SK-MEL-5 (cell line): ENCODE measurements at places on chromosomes 13 and 19. TPM values are rescaled to one million over a fixed set of nuclear protein-coding genes. Genes with fewer than 3 reads are reported as not detected.

DNA sequence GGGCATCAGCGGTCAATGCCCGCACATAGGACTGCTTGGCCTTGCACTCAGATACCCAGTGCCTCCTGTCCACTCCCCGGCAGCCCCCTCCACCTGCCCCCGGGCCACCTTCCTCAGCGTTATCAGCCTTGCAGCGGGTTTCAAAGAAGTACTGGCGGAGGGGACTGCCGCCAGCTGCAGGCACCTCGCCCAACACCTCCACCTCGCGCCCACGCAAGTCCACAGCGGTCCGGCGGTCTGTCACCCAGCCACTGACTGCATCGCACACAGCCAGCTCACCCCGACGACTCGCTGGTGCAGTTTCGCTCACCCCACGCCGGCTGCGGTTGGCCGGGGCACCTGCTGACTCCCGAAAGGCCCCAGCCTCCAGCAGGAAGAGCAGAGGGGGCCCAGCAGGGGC lies 3.2 kb downstream of the NTF4 start:
- DNase-seq = no peak

GRCh38 chr13:51435002-51435578 lies 17.7 kb downstream of the INTS6 start:
- peak; percentile 47 for DNase-seq

GRCh38 chr13:24502533-24503378 lies 9.8 kb downstream of the PARP4 start:
- DNase-seq = no peak

GRCh38 chr19:8023371-8023770 lies 17.9 kb upstream of the ELAVL1 start:
- DNase-seq = no peak

GRCh38 chr19:38173291-38174041 lies 50.6 kb downstream of the DPF1 start:
- DNase-seq = no peak

EFNA2 gene
- 0.37 and 1.5 TPM in 2 replicates for total RNA-seq

DNA sequence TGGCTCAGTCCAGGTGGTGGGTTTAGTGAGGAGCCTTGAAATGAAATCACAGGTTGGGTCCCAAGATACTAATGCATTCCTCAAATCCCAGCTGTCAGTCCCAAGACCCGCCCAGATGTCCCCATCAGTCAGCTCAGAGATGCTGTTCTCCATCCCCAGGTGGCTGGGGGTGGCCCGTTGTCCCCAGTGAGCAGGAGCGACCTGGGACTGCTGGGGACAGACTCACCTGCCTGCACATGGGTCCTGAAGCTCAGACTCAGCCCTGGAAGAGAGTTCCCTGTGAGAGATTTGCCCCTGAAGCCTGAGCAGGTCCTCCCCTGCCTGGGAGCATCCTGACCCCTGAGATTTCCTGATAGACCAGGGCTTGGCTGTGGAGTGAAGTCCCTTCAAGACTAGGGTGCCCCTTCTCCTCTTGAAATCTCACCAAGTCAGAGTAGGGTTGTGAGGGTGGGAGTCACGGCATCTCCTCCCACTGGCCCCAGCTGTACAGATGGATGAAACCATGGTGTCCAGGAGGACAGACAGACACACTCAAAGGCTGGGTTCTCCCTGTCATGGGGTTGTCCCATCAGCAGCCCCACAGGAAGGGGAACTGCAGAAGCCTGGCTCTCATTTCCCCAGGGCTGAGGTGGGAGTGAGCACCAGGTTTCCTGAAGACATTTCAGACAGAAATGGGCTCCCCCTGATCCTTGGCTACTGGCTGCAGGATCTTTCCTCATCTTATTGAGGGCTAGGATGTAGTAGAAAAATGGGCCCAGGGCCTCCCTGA lies 14.4 kb downstream of the LILRA5 start:
- DNase-seq = no peak

- DNase-seq = peak; percentile 26
These were observed 964 bp downstream of the PAK4 start for GRCh38 chr19:39126312-39127187.

NR1H2 gene
- 82.1 and 82.4 TPM in 2 replicates for total RNA-seq

GRCh38 chr19:21022996-21023395 lies 2.5 kb downstream of the ZNF430 start:
- no peak for DNase-seq

ZNF681 gene
- total RNA-seq = 1.6 and 2.7 TPM in 2 replicates

DNA sequence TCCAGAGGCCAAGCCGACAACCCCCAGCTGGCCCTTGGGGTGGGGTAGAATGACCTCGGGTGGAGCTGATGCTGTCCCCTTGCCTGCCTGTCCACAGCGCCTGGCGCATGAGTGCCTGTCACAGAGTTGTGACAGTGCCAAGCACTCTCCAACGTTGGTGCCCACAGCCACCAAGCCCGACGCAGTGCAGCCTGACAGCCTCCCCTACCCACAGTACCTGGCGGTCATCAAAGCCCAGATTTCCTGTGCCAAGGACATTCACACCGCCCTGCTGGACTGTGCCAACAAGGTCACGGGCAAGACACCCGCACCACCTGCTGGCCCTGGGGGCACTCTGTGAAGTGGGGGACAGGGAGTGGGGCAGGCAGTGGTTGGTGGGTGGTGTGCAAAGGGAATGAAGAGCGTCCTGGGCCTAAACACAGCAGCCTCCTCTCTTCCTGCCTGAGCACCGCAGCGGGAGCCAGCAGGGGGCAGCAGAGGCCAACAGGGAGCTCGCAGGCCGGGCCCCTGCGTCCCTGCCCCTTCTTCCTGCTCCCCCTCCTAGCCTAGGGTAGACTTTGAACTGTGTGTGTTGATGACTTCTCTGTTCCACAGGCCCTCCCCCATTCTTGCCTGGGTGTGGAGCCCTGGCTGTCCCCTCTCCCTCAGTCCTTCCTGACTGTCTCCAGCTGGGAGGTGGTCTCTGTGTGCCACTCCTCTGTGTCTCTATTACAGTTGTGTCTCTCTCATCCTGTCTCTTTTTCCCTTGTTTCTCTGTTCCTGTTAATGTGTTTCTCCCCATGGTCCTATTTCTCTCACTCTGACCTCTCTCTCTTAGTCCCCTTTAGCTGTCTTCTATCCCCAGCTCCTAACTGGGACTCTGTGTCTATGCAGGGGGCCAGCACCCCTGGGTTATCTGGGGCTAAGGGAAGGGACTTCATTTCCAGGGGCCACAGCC lies 6.5 kb downstream of the MED29 start:
- DNase-seq = peak; percentile 81

DNA sequence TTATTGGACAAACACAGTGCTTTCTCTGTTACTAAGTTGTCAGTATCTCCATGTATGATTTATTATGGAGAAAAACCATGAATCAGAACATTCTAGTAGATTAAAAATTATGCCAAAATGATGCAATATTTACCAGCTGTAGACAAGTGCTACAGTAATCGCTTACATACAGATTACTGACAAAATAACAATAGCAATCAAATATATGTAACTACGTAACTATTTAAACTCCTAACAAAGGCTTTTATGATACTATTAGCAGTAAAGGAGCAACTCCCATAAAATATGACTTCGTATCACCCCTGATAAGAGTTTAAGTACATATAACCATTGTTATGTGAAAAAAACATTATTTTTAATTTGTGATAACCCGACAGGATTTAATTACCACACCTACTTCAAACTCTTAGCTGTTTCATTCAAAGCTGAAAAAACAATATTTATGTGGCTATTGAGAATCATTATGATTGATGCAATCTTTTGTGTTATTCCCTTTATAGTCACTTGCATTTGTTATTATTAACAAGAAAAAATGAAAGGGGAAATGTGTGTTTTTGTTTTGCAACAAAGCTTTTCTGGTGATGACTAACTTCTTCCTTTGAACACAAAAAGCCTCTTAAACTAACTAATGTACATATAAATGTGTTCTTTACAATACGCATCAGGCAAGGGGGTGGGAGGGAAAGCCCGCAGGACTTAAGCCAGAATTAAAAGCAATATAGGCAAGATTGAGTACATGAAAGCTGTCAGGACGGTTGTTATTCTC lies 147.4 kb downstream of the ABCC4 start:
- no peak for DNase-seq

GRCh38 chr19:28868836-28869235 lies 344.1 kb downstream of the UQCRFS1 start:
- DNase-seq = no peak

DNA sequence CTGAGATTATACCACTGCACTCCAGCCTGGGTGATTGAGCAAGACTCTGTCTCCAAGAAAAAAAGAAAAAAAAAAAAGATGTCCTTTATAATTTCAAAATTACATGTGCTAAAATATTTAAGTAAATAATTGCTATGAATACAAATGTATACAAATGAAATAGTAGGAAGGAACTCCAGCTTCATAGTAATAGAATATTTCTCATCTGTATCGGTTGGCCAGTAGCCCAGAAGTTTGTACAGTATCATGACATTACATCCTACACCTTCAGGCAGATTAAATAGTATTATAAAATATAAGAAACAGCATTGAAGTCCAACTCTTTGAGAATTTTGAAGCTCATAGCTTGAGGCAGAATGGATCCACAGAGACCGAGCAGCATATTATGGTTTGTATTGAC lies 36.5 kb upstream of the CLDN10 start:
- no peak for DNase-seq

DNA sequence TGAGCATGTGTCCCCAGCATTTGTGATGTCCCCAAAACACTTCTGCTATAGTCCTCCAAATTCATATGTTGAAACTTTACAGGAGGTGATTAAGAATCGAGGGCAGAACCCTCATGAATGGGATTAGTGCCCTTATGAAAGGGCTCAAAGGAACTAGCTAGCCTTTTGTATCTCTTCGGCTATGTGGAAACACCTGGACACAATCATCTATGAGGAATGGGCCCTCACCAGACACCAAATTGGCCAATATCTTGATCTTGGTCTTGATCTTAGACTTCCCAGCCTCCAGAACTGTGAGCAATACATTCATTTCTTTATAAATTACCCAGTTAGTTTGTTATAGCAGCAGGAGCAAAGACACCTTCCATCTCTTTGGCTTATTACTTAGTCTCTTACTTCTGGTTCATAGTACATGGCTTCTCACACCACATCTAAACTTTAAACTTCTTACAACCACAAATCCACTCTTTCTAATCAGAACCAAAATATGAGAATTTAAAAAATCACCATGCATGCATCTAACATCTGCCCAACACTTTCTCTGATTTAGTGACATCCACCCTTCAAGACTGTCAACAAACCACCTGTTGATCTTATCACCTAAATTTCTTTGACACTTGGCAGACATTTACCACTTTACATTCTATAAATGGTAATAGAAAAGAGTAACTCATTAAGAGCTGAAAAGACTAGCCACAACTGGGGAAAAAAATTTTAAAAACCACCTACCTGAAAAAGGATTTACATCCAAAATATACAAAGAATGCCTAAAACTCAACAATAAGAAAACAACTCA lies 6.7 kb upstream of the SERPINE3 start:
- no peak for DNase-seq

DNA sequence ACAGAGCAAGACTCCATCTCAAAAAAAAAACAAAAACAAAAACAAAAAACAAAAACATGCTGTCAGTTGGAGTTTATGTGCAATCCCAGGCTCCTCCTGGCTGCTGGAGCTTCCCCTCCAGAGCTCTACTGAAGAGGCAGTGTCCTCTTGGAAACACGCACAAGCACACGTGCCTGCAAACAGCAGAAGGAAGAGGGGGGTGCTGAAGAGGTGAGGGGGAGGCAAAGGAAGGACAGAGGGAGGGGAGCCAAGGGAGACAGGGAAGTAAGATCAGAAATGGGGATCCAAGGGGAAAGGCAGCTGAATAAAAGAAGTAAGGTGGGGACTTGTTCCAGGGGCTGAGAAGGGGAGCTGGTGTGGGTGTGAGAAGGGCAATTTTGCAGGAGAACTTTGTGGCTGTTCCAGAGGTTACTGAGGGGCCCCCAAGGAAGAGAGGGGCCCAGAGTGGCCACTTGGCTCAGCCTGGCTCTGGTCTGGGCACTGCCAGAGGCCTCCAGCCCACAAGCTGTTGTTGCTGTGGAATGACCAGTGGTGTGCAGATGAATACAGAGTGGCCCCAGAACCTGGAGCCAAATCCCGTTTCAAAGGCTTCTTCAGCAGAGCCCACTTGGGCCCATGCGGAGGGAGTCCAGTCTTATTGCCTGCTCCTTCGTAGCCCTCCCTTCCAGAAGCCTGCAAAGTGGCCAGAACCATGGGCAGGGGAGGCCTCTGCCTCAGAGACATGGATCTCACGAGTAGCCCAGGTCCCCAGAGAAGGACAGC lies 34.4 kb downstream of the LYL1 start:
- DNase-seq = no peak

PSG1 gene
- total RNA-seq = not detected in 2 replicates

- no peak for DNase-seq
These were observed 22.9 kb downstream of the COG3 start for GRCh38 chr13:45487604-45488003.

ONECUT3 gene
- not detected in 2 replicates for total RNA-seq
